Stimulated activated CD4-positive, alpha-beta T cell treated with anti-CD3 and anti-CD28 coated beads, TNF-alpha, amount 100 ng/mL, for 1 hour (primary cell): ENCODE measurements at places on chromosomes 1 and 21.

GRCh38 chr1:61241973-61242381 lies 159.6 kb downstream of the NFIA start:
- no peak for DNase-seq

DNA sequence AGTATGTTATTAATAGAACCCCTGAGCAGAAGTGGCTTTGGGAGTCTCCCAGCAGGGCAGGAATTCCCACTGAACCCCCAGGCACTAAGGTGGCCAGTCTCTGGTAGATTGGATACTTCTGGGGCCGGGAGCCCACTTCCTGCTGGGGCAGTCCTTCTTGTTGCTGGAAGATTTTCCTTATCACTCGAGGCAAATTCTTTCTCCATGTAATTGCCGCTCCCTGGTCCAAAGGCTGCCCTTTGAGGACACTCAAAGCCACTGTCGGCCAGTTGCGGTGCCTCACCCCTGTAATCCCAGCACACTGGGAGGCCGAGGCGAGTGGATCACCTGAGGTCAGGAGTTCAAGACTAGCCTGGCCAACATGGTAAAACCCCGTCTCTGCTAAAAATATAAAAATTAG lies 22.6 kb upstream of the TNFRSF1B start:
- no peak for DNase-seq

GRCh38 chr1:228150461-228151179 lies 890 bp downstream of the GJC2 start:
- no peak for DNase-seq

- DNase-seq, result no peak
Observed at GRCh38 chr1:20035114-20035513, 34.9 kb upstream of the PLA2G5 start.

DNA sequence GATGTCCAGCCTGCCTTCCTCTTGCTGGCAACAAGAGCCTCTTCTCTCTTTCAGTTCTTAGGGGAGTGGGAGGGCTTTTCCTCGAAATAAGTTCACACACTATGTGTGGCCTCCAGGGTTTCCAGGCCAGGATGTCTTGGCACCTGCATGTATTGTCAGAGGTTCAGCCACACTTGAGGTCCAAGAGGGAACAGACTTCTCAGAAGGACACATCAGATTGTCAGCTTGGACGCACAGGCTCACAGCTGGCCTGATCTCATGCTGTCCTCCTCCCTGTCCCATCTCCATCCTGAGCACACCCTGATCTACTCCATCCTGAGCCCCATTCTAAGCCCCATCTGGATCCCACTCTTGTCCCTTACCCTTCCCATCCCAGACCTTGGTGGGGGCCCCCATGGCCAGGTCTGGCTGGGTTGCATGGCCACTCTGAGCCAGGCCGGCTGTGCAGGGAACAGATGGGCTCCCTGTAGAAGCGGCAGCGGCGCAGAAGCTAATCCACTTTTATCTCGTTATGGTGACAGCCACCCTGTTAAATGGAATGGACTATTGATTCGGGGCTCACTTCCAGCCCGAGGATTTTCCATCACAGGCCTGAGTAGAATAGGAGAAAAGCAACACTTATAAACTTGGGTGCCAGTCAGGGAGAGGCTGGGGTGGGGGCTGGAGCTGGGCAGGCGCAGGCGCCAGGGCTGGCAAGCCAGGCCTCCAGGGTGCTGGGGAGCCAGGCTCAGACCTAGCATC lies 85.1 kb upstream of the CSF3R start:
- no peak for DNase-seq

- no peak for DNase-seq
Observed at GRCh38 chr21:44530221-44530902, 9.6 kb downstream of the KRTAP10-1 start.

DNA sequence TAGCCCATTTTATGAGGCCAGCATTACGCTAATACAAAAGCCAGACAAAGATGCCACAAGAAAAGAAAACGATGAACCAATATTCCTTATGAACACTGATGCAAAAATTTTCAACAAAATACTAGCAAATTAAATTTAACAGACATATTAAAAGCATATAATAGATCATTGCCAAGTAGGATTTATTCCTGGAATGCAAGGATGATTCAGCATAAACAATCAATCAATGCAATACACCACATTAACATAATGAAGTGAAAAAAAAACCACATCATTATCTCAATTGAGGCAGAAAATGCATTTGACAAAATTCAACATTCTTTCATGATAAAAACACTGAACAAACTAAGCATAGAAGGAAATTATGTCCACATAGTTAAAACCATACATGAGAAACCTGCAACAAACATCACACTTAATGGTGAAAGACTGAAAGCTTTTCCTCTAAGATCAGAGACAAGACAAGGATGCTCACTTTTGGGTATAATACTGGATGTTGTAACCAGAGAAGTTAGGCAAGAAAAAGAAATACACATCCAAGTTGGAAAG lies 22.9 kb upstream of the ATP1A1 start:
- DNase-seq, result no peak

GRCh38 chr1:152942161-152942560 lies 4.8 kb upstream of the SPRR5 start:
- no peak for DNase-seq

- DNase-seq, result no peak
Observed at GRCh38 chr1:111656086-111657017, 36.8 kb downstream of the RAP1A start.

- no peak for DNase-seq
Observed at GRCh38 chr1:82542766-82543165, 742.0 kb downstream of the ADGRL2 start.

DNA sequence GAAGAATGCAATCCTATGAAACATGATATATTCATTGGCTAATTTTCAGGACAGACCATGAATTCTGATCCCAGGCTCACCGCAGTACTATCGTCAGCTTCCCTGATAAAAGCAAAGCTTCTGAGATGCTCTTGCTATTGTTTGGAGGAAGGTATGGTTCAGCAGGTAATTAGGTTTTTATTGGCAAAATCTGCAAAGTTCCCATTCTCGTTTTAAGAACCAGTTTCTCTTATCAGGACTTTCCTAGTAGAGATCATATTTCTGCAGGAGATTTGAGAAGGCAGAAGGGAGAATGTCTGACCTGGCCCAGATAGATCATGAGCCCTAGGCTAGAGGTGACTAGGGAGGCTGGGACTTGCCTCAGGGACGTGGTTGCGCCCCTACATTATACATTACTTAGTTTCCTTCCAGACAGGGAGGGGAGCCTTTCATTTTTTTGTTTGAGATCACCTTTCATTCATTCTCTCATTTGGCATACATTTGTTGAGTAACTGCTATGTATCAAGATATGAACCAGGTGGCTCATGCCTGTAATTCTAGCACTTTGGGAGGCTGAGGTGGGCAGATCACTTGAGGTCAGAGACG lies 108.8 kb downstream of the NRIP1 start:
- no peak for DNase-seq

DNA sequence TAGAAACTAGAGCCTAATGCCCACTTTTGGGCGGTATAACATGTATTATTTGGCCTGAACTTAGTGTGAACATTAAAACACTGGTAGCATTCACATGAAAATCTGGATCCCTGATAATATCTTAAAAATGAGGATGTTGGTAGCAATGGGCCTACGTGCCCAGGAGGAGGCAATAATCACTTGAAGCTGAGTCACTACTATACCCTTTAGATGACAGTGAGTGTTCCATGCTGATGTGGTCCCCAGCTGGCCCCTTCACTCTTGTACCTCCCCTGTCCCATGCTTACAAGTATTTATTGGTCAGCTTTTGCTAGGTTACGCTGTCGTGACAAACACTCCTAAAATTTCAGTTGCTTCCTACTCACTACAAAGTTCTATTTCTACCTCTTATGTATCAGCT lies 23.0 kb upstream of the POU2F1 start:
- no peak for DNase-seq

DNA sequence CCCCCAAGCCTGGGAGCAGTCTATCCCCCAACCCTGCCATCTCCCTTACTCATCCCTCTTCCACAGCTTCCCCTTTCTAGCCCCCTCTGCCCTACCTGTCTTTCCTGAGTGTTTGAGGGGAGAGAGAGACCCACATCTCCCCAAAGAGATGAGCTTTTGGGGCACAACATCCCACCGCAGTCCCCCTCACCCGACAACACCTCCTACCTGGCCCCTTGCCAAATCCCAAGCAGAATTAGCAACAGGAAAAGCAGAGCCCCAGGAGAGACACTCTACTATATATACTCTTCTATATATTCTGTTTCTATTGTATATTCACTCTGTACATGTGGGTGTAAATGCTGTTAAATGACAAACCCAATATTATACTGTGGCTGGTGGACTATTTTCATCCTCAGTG lies 9.9 kb upstream of the KCNC4 start:
- no peak for DNase-seq

- no peak for DNase-seq
Observed at GRCh38 chr1:226915672-226915995, 24.5 kb upstream of the COQ8A start.

- no peak for DNase-seq
Observed at GRCh38 chr1:208083016-208083714, 161.0 kb downstream of the PLXNA2 start.

- no peak for DNase-seq
Observed at GRCh38 chr1:77044133-77044849, 174.9 kb downstream of the PIGK start.

DNA sequence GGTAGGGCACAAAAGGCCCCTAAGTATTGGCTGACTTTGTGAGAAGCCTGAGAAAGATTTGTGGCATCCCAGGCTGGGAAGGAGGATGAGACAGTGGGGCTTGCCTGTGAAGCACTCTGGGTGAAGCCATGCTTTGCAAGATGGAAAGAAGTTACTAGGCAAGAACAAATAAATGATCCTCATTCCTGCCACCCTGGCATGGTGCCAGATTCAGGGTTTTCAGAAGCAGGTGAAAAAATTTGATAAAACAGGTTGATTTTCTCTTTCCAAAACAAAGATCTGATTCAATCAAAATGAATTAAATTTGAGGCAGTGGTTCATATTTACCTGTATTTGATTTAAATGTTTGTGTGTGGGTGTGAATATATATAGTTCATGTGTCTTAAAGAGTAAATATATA lies 386.9 kb upstream of the PROX1 start:
- no peak for DNase-seq

GRCh38 chr21:44670642-44671432 lies 4.1 kb upstream of the KRTAP12-2 start:
- DNase-seq, result no peak

GRCh38 chr1:39034114-39034654 lies 8.0 kb downstream of the NDUFS5 start:
- no peak for DNase-seq

GRCh38 chr1:47732489-47732888 lies 264.7 kb downstream of the TRABD2B start:
- DNase-seq, result no peak

- no peak for DNase-seq
Observed at GRCh38 chr21:14825514-14825974, 239.3 kb downstream of the NRIP1 start.

DNA sequence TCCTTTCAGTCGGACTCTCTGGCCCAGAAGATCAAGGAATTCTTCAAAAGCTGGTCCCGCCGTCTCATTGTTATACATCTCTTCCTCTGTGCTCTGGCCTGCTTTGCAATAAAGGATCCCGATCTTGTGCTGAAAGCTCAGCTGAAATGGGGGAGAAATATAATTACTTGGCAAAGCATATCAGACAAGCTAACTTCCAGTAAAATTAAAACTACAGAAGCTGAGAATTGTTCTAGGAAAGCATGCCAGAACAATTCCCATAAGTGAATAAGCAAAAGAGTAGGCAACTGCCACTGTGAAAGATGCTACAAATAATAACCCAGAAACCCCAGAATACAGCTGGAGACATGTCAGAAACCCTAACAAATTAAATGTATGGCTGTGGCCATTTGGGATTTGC lies 146.1 kb downstream of the SIPA1L2 start:
- no peak for DNase-seq

DNA sequence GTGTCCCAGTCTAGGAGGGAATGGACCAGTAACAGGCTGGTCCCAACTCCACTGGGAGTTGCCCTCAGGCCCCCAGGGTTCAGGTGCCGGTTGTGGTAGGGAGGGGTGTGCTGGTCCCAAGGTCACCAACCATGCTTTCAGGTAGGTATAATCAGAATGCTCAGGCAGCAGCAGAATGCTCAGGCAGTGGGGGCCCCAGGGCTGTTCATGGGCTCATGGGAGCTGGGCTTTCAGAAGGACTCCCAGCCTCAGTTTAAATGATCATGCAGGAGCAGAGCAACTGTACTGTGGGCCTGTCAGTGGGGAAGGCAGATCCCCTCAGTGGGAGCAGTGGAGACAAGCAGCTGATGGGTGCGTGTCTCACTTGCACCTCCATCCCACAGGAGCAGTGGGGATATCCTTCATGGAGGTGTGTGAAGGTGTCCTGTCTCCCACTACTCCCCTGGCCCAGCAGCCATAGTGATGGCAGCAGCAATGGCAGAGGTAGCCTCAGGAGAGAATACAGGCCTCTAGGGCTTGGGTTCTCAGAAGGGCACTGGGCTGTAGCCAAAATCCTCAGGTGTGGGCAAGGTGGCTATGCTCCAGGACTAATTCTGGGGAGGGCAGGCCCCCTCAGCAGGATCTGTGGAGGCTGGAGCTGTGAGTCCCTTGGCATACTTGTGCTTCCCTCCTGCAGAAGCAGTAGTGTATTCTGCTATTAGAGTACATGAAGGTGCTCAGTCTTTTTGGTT lies 917.3 kb upstream of the B3GALT2 start:
- no peak for DNase-seq

GRCh38 chr1:209815931-209816341 lies 10.0 kb upstream of the IRF6 start:
- DNase-seq, result no peak

DNA sequence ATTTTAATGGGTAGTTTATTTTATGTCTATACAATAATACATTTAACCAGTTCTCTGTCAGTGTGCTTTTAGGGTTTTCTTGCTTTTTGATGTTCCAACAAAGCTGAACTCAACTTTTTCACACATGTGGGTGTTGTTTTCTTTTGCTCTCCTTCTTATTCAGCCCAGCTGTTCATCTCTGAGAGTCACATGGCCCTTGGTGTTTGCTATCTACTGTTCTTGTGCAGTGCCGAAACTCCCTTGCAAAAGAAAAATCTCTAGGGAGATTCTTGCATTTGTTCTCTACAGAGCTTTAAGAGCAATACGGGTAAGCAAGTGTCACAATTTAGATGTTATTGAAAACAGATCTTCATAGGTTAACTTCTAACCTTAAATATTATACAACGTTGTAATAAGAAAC lies 281.1 kb upstream of the CXADR start:
- no peak for DNase-seq

DNA sequence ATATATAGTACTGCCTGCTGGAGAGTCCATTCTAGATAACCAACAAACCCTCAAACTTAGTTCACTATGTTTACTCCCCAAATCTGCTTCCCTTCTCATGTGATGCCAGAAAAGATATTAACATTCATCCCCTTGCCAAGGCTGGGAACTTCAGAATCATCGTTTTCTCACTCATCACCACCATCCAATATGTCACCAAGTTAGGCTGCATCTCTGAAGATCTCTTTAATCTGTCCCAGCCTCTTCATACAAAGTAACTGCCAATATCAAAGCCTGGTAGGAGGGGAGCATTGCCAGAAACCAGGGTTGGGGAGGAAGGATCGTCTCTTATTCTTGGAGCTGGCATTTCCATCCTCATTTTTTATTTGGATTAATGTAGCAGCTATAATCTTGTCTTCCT lies 71.6 kb downstream of the XCL2 start:
- no peak for DNase-seq
